A549 treated with CpdA at 1 μM for 4 hours (cell line): ENCODE measurements at places on chromosomes 5 and 9. TPM values are rescaled to one million over a fixed set of nuclear protein-coding genes. Genes with fewer than 3 reads are reported as not detected.

CARTPT gene
- not detected in 5 replicates for total RNA-seq

CNTFR gene
- 0.08 to 0.19 TPM (median 0.10 TPM) in 5 replicates for total RNA-seq

TOPORS gene
- 11.9 to 18.9 TPM (median 14.3 TPM) in 5 replicates for total RNA-seq

SH2D3C gene
- total RNA-seq: 0.03 to 0.16 TPM (median 0.13 TPM) in 4 of 5 replicates, not detected in the other

GLRA1 gene
- not detected in 5 replicates for total RNA-seq

SET gene
- total RNA-seq: 408 to 577 TPM (median 430 TPM) in 5 replicates

HAVCR2 gene
- total RNA-seq: 0.29 to 0.57 TPM (median 0.52 TPM) in 5 replicates

IGFBPL1 gene
- 2.3 to 3.6 TPM (median 3.1 TPM) in 5 replicates for total RNA-seq

CMBL gene
- total RNA-seq: 19.3 to 25.6 TPM (median 21.5 TPM) in 5 replicates

MARVELD2 gene
- total RNA-seq: 2.1 to 3.4 TPM (median 2.5 TPM) in 5 replicates

MRPL36 gene
- 87.3 to 122 TPM (median 117 TPM) in 5 replicates for total RNA-seq

SLC6A19 gene
- total RNA-seq: 0.02 TPM in 1 of 5 replicates, not detected in the others
